ENCODE measurements at places on chromosomes 16 and 17.

DNA sequence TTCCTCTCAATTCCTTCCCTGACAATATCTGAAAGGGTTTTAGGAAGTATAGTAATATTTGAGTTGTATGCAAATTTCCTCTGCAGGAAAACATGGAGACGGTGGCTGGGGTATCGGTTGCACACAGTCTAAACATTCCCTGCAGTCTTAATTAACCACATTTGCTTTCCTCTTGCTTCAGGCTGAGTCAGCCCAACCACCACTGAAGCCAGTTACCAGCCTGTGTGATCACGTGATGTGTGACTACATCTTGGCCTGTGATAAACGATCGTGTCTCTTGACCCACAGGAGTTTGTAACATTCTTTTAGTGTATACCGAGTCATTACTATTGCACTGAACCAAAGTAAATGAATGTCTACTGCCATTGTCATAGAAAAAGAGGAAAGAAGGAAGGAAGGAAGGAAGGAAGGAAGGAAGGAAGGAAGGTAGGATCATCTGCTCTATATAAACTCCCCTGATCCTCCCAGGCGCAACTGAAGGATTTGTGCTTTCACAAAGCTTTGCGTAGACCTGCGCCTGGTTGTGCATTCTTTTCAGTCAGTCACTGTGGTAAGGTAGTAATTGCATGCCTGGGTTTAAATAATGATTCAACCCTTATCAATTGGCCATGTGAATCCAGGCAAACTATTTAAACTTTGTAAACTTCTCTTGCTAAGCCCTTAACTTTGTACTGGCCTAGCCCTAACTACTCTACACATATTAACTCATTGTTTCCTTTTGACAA lies 280.6 kb upstream of the SALL1 start:
- DNase-seq: no peak

DNA sequence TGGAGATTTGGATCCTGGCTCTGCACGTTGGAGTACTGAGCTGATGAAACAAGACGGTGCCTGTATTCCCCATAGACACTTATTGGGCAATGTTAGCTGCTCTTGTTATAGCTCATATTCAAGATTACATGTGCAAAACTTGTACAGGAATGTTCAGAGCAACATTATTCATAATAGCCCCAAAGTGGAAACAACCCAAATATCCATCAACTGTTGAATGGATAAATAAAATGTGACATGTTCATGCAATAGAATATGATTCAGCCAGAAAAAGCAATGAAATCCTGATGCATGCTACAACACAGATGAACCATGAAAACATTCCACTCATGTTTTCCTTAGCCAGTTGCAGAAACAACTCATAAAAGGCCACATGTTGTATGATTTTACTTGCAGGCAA lies 5.7 kb upstream of the SDR42E1 start:
- DNase-seq: no peak

- no peak for DNase-seq
Observed at GRCh38 chr16:87854053-87854906, 15.0 kb downstream of the SLC7A5 start.

- no peak for DNase-seq
Observed at GRCh38 chr16:3063625-3064386, 1.6 kb upstream of the IL32 start.

- DNase-seq: no peak
Observed at GRCh38 chr16:12010388-12011251, 34.1 kb downstream of the SNX29 start.

GRCh38 chr17:51638971-51639370 lies 378.6 kb downstream of the UTP18 start:
- DNase-seq: no peak

- DNase-seq: no peak
Observed at GRCh38 chr17:75693500-75694481, 26.7 kb downstream of the SAP30BP start.

DNA sequence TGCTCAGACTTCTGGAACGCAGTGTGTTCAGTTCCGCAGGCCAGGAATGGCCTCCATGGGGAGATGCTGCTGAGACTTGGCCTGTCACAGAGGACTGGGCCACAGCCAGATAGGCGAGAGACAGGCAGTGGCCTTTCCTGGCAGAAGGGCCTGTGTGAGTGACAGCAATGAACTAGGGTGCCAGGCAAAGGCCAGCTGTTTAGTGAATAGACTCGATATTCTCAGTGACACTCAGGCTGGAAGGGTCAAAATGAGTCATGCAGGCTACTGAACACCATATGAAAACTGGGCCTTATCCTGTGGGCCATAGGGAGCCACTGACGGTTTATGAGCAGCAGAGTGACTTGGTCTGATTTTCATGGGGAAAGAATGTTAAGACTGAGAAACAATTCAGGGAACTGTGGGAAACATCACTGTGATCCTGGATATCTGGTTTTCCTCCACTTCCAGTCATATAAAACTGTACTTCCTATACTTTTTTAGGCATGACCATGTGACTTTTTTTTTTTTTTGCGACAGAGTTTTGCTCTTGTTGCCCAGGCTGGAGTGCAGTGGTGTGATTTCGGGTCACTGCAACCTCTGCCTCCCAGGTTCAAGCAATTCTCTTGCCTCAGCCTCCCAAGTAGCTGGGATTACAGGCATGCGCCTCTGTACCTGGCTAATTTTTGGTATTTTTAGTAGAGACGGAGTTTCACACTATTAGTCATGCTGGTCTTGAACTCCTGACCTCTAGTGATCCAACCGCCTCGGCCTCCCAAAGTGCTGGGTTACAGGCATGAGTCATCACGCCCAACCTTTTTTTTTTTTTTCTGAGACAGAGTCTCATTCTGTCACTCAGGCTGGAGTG lies 5.2 kb upstream of the NUBP1 start:
- no peak for DNase-seq

DNA sequence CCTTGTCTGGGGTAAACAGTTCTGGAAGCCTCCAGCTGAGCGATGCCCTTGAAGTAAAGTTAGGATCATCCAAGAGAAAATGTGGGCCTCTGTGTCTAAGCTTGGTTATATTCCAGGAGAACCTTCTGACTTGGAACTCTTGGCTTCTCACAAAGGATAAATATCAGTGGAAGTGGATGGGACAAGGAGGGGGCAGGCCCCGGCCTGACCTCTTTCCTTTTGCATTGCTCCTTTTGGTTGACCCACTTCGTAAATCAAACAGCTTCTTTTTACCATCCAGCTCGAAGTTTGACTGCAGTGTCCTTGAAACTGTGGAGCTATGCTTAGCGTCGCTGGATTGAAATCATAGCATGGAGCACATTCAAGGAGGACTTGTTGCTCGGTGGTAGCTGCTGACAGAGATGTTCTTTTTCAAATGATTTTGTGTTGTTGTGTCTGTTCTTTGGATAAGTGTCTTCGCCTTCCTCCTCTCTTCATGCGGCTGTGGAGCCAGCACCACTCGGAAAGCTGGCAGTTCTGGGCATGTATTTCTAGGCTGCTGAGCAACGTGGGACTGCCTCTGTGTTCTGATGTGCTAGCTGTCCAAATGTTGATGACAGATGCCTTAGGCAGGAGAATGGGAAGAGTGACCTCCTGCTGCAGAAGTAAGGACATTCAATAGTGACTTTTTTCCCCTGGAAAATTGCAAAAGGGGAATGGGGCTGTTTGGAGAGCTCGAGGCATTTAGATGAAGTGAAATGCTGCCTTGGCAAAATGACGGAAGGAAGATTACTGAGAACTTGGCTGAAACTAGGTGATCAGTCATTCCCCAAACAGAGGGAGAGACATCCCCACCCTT lies 4.5 kb downstream of the MINK1 start:
- no peak for DNase-seq

- DNase-seq: no peak
Observed at GRCh38 chr17:40547785-40548478, 17.3 kb downstream of the CCR7 start.

DNA sequence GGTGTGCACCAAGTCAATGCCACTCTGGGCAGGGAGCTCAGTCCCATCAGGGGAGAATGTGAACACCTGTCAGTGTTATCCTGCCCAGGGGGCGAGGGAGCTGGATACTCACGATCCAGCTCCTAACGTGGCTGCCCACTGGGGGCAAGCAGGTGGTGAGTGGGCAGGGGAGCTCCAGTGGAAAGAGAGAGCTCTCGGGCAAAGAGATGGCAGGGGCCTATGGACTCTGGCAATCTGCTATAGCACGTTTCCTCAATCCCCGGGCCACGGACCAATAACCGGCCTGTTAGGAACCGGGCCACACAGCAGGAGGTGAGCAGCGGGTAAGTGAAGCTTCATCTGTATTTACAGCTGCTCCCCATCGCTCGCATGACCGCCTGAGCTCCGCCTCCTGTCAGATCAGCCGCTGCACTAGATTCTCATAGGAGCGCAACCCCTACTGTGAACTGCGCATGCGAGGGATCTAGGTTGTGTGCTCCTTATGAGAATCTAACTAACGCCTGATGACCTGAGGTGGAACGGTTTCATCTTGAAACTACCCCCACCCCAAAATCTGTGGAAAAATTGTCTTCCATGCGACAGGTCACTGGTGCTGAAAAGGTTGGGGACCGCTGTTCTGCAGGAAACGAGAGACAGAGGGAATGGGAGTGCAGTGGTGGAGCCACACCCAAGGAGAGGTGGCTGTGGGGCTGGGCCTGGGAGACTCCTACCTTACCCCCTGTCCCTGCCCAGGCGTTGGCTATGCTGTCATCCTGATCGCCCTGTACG lies 15.6 kb downstream of the SLC6A2 start:
- DNase-seq: no peak

GRCh38 chr17:67525239-67526135 lies 148.4 kb downstream of the PITPNC1 start:
- no peak for DNase-seq

GRCh38 chr16:20673882-20674683 lies 23.4 kb downstream of the ACSM1 start:
- DNase-seq: no peak

DNA sequence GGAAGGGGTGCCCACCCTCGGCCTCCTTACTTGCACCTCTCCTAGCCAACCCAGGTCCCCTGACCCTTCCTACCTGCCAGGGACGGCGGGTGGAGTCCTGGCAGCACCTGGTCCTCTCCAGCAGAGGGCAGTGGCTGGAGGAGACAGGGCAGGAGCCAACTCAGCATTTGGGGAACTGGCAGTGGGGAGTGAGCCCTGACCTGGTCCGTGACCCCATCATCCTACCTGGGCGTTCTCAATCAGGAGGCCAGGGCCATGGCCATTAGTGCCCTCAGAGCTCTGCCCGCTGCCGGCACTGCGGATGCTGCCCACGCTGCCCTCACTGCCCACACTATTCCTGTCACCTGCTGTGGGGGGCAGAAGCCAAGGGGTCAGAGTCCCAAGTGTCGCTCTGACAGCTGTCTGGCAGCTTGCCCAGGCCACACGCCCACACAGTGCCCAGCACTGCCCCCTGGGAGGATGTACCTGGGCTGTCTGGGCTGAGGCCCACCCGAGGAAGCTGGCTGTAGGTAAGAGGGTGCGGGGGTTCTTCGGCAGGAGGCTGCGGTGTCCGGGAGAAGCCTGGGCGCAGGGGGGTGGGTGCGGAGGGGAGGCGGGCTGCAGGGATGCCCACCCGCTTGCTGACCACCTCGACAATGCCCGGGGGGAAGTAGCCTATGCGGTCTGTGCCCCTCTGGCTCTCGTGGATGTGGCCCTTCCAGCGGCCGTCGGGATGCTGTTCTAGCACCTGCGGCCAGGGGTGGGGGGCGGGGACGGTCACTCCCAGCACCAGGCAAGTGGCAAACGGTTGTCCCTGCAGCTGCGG lies 10.8 kb downstream of the CASKIN2 start:
- no peak for DNase-seq

DNA sequence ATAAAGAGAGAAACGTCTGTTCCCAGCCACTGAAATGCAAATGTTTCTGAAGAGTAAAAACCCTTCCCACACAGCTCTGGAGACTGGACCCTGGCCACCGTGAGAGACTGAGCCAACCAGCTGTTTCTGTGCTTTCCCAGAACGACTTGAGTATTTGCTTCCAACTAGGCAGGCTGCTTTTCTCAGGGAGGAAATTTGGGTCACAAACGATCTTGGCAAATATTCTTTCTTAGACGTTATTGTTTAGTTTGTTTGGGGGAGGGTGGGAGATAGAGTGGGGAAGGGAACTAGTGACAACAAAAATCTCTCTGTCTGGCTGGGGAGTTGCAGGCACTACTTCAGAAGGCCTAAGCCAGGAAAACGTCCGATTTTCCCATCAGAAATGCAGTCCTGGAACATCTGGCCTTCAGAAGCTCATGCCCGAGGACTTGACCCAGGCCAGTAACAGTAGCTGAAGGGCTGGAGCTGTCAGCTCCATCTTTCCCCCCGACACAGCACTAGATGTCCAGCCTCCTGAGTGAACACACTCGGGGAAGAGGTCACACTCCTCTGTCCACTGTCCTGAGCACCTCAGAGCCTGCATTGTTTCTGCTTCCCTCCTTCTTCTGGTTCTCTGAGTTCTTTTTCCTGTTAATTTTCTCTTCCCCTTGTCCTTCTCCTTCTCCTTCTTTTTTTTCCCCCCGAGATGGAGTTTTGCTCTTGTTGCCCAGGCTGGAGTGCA lies 4.0 kb downstream of the CCDC92B start:
- DNase-seq: no peak

GRCh38 chr16:3798838-3799237 lies 81.5 kb upstream of the TRAP1 start:
- DNase-seq: no peak

GRCh38 chr17:67575325-67575724 lies 142.4 kb upstream of the NOL11 start:
- DNase-seq: no peak

DNA sequence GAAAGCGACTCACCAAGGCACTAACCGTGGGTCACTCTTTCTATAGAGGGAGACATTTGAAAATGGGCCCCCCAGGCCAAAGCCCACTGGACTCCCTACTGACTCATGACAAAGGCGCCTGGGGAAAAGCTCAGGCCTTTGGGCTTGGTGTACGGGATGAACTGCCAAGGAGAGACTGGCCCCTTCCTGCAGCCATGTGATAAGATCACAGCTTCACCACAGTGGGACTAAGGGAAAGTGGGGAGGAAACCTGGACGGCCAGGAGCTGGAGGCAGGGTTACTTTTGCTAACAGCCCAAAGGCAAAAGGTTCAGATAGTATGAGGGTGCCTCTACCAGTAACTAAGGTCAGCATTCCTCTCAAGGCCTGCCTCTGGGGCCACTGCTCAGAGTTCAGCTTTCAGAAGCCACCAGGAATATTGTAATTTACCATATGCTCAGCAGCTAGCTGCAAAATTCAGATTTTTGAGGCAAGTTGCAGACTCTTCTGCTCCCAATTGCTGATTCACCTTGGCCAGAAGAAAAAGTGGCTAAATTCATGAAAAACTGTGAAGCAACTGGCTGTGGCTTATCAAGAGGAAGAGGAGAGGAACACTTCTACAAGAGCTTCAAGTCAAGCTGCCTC lies 37.1 kb upstream of the SLC25A19 start:
- DNase-seq: no peak

DNA sequence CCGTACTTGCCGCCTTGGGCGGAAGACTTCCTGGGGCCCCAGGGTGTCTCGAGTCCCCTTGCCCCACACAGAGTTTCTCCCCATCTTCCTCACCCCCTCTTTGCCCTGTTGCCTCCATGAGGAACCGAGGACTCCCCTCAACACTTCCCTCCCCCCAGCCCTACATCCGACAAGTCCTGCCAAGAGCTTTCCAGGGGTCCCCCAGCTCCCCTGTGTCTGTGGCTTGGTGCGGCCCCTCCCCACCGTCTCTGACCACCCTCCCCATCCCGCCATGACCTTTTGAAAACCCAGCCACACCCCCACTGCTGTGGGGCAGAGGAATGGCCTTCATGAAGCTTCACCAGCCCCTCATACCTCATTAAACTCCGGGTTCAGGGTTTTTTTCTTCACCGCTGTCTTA lies 11.4 kb downstream of the SCGB1C2 start:
- no peak for DNase-seq

GRCh38 chr17:47957591-47958490 lies at the start of gene PRR15L:
Gene PRR15L (minus strand): TSS chr17:47957883. CDS start chr17:47953234, 4,649 bp downstream.
- no peak for DNase-seq
